Muscle of arm (tissue), 14 donors: ENCODE measurements at places on chromosomes 11 and 22. TPM values are rescaled to one million over a fixed set of nuclear protein-coding genes. Genes with fewer than 3 reads are reported as not detected.
A peak's percentile ranks its signal among the peaks of the same experiment; 100 is the strongest.

GRCh38 chr11:116310226-116310625, 462.6 kb downstream of the BUD13 start:
- DNase-seq = peak; percentile 13

DNA sequence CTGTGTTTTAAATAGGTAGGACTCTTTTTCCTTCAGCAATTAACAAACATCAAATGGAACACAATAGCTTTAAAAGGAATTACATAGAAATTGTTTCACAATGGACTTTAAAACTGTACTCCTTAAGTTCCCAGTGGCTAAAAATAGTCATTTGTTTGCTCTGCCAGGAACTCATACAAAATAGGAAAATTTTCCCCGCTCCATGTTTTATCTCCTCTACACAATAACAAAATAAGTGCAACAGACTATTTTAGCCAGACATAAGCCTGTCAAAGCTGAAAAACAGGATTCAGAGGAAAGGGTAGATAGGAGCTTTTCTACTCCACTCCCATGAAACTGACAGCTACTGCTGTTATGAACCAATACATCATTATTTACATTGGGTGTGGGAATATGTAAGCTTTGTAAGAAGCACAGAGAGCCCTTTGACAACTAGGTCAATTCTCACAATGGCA, 90.1 kb downstream of the STK33 start:
- no peak for DNase-seq

- no peak for DNase-seq
Observed at GRCh38 chr11:104771763-104772162, 126.5 kb downstream of the CASP12 start.

DNA sequence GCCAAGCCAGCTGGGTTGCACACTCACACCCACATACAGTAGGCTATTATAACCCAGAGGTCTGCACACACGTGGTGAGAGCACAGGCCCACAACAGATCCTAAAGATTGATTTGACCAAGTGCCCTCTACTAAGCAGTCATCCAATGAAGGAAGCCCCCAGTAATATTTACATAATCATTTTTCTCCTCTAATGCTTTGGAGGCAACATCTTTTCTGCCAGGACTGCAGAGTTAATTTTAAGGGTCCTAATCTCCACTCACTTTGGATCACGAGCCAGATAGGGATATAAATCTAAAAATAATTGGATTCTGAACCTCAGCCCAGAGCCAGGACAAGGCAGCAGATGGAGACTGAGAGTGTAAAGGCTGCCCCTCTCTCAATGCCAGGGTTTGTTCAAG, 49.1 kb upstream of the MTNR1B start:
- no peak for DNase-seq

GRCh38 chr11:72072348-72072747, 8.0 kb downstream of the NUMA1 start:
- DNase-seq = no peak

- no peak for DNase-seq
Observed at GRCh38 chr22:26894766-26895485, 237.5 kb downstream of the MIAT start.

GRCh38 chr22:49528420-49528720, 299.3 kb downstream of the BRD1 start:
- no peak for DNase-seq

- DNase-seq = no peak
Observed at GRCh38 chr11:95255251-95256145, 24.5 kb upstream of the SESN3 start.

DNA sequence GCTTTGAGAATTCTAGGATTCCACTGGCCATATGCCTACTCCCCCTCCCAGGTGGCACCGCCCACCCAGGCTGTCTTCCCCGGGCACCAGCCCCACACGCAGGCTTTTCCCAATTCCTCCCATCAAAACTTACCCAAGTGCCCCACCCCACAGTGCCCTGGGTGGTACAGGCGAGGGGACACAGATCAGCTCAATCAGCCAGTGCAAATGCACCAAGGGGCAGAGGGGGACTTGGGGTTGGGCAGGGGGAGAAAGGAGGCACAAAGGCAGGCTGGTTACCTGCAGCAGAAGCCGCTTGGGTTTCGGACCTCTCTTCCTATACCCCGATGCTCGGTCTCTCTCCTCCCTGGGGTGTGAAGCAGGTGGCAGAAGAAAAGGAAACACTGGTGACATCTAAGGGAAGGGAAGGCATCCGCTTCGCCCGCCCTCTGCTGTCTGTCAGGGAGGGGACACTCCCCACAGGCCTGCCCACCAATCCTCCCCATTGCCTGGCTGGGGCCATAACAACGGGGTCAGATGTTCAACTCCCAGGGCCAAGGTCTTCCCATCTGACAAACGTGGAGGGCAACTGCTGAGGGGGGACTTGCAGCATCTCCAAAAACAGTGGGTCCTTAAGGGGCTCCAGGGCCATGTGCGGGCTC, 14.0 kb downstream of the CBX7 start:
- DNase-seq = no peak

The NAP1L4 gene
- polyA plus RNA-seq = not detected

The WNT7B gene
- 5.3 TPM for polyA plus RNA-seq

The ZPR1 gene
- polyA plus RNA-seq = 35.3 TPM
